Bladder microvascular endothelial cell (primary cell): ENCODE measurements at places on chromosomes 6 and 20. TPM values are rescaled to one million over a fixed set of nuclear protein-coding genes. Genes with fewer than 3 reads are reported as not detected.

The SNAP25 gene
- total RNA-seq = 0.25 and 0.32 TPM in 2 replicates

The NKX2-2 gene
- total RNA-seq = not detected in 2 replicates

The PNPLA1 gene
- not detected in 2 replicates for total RNA-seq

The BPIFB2 gene
- total RNA-seq = not detected in 2 replicates

The CGA gene
- total RNA-seq = not detected in 2 replicates
